Stimulated activated CD8-positive, alpha-beta memory T cell treated with anti-CD3 and anti-CD28 coated beads, Interleukin-7, amount 100 ng/mL, for 1 hour (primary cell): ENCODE measurements at places on chromosomes 5 and 9.

- no peak for DNase-seq
These were observed 9.2 kb downstream of the TAF11L12 start for GRCh38 chr5:17619354-17619753.

DNA sequence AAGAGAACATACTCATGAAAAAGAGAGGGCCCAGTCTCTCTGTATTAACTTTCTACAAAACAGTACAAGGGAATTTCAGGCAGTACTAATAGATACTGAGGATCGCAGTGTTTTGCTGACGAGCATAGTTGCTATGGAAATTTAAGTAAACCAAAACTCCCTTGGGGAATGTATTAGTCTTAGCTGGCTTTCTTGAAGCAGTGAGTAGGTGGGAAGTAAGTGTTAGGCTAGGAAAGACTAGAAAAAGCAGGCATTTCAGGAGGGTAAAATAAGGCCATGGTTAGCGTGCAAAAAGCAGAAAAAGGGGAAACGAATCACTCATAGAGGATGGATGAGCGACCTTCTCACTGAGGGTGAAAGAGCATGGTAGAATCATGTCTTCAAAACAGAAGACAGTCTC lies 84.3 kb upstream of the ACTBL2 start:
- DNase-seq: no peak

- peak; percentile 66 for DNase-seq
These were observed at the start of gene PKD2L2 for GRCh38 chr5:137888863-137889759. PKD2L2 (plus strand) TSS chr5:137889457; CDS start chr5:137889492, 35 bp downstream.

DNA sequence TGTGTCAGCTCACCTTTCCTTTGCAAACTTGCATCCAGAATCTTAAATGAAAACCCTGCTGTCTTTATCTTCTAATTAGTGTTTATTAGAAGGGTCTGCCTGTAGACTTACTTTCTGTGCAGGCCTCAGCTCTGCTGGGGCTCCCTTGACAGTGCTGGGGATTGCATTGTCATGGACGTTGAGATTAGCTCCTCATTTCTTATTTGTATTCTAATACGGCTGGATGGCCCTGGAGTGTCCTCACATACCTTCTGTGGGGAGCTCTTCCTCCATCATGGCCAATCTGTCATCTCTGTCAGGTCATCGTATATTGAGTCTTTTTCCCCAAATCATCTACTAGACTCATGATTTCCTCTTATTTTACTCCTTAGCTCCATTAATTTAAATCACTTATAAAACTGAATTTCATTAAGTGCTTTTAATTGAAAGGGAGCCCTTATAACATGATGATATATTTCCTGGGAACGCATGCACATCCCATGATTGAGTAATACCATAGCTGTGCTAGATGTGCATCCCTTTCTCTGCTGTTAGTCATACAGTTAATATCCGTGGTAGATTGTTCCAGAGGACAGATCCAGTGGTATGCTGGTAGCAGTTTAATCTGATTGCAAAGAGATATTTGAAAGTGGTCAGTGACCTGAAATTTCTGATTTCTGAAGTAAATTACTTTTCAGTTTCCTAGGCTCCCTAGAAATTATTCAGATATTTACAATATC lies 61.6 kb downstream of the ICE1 start:
- DNase-seq: no peak

GRCh38 chr5:176822793-176823481 lies 12.6 kb downstream of the UNC5A start:
- no peak for DNase-seq

DNA sequence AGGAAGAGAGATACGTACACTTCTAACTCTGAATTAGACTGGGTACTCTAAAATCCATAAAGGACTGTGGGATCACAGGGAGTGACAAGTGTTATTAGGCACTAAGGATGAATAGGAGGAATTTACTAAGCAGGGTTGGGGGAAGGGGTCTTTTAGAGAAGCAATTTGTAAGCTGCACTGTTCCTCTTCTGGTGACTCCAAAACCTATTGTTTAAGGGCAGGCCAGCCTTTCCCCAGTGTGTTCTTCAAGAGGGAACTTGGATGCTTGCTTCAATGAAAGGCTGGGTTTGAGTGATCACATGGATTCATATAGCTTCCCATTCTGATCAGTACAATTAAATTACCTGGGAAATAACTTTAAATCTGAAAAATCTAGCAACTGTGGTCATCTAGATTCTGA lies 71.8 kb downstream of the STX17 start:
- DNase-seq: no peak

DNA sequence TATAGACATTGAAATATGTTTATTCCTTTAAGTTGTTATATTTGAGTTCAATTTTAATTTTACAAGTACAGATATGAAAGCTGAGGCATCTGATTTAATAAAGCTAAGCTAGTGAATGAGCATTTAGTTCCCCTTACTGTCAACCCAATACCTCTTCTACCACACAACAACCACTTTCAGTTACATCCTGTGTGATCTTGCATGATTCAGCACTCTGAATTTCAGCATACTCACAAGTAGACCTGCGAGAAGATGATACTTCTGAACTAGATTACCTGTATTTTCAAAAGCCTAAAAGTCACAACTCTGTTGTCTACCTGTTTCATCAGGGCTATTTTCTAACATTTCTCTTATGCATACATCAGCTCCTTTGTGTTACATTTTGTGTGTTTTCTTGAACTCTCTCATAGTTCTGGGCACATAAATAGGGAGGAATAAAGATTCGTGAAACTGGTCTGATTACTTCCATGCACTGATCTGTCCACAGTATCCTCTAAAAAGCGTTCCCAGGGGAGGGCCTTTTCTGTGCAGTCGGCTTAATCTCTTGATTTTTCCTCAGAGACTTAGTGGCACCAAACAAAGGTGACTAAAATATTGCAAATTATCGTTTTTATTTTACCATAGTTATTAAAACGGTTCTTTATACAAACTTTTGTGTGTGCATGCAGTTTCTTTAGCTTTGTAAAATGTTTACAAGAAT lies 2025.5 kb upstream of the NUDT12 start:
- DNase-seq: no peak

- DNase-seq: no peak
These were observed 19.9 kb downstream of the SLC44A1 start for GRCh38 chr9:105264380-105264779.
